RKO (cell line): ENCODE measurements at places on chromosomes 2 and 18.

- DNase-seq: no peak
These were observed 607.6 kb downstream of the LRP1B start for GRCh38 chr2:141523199-141523598.

DNA sequence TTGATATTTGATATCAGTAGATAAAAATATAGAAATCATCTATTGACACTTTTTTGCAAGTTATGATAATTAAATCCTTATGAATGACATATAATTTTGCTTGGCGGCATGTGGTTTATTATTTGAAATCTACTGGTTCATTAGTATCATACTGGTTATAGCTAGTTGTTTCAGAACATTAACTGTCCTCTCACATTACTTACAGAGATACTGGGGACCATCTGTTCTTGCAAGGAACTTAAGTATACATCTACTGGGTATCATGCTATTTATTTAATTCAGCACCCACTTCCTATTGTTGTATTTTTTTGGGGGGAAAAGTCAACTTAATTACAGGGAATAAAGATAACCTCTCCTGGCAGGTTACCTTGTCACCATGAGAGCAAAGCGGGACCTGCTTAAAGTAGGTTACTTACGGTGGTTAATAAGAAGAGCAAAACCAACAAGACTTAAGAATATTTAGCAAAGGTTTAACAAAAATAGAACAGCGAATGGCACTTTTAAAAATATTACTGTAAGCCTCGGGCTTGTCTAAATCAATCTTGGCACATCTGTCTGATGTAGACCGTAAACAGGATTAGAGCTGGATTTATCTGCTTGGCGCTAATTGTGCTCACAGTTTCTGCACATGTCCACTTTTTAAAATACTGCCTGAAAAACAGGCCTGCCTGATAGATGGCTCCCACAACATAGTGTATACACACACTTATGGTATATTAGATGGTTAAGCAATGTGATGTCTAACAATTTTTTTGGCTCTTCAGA lies 41.8 kb downstream of the CERKL start:
- no peak for DNase-seq

DNA sequence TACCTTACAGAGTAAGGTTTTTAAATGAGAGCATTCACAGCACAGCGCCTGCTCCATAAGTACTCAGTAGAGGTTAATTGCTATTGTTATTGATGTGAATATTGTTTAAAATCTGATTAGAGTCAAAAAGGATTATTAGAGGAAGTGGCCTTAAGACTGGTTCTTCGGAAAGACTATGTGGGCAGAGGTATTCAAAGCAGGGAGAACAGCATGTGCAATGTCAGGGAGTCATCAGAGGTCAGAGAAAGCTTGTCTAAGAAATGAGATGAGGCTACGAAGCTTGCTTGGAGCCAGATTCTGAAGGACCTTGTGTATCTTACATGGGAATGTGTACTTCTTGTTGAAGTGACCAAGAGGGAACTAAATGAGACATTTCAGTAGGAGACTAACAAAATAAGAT lies 49.8 kb downstream of the PMS1 start:
- DNase-seq: no peak

- DNase-seq: peak; percentile 46
These were observed 6.5 kb upstream of the WNT6 start for GRCh38 chr2:218852911-218853667.

GRCh38 chr2:54353216-54353615 lies 97.2 kb upstream of the TSPYL6 start:
- no peak for DNase-seq
